H1 (cell line): ENCODE measurements at places on chromosomes 16 and 17. TPM values are rescaled to one million over a fixed set of nuclear protein-coding genes. Genes with fewer than 3 reads are reported as not detected.

GRCh38 chr17:27878776-27879562, 14.2 kb downstream of the LYRM9 start:
- no peaks in the 10 kb centered on the region for H3K4me1 ChIP-seq
- no peaks in the 10 kb centered on the region for H3K36me3 ChIP-seq
- DNase-seq: no peak
- H3K27me3 ChIP-seq: no peaks in the 10 kb centered on the region
- H3K4me3 ChIP-seq: no peak overlapping the region
- no peak overlapping the region for H3K27ac ChIP-seq

DNA sequence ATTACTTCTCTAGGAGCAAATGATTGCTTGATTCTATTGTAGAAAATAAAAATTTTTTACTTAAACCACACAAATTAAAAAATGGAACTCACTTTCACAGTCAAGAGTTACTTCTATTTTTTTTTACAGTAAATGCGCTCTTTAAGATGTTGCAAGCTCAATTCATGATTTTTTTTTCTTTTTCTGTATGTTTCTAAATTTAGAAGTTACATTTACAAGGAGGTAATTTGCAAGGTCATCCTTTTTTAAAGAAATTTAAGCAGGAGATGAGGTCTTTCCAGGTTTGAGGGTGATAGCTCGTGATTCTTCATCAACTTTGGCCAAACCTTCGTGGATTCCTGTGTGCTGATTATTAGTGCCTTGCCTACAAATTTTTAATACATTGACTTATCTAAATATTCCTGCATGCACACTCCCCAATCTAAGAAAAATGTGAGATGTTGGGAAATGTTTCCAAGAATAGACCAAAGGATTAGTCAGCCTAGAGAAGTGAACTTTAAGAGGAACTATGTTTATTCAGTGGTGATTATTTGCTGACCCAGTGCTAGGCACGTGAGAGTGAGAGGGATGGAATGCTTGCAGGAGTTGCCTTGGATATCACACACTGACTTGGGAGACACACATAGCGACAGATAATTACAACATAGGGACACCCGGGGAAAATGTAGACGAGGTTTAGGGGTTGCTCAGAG, 429.8 kb downstream of the MAF start:
- no peak overlapping the region for H3K27ac ChIP-seq
- H3K27me3 ChIP-seq: no peaks in the 10 kb centered on the region
- no peaks in the 10 kb centered on the region for H3K36me3 ChIP-seq
- no peak overlapping the region for H3K4me3 ChIP-seq
- peaks cover 7% of the 10 kb centered on the region for H3K4me1 ChIP-seq
- DNase-seq: no peak

DNA sequence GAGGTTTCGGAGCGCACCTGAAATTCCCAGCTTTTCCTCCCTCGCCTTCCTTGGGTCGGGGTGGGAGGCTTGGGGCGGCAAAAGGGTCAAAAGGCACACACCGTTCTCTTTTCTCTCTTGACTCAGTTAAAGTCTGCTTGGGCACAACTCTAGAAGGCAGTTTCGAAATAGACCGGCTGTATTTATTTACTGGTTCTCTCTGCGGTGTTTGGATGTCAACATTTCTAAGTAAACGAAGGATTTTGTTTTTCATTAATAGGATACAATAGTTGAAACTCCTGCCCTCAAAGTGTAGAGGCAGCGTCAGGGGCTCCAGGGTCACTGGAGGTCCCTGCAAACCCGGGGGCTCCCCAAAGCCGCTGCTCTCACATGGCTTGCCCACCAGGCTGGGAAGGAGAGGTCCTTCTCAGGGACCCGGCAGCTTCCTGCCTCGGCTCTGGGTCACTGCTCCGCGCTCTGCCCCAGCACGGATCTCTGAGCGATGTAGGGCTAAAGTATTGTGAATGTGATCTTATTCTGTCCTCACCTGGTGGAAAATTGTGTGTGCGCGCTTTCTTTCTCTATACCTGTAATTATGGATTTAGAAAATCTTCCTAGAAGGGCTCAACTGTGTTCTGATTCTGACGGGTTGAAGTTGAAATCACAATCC, 952 bp downstream of the BMERB1 start:
- no peak for DNase-seq
- no peak overlapping the region for H3K27ac ChIP-seq
- 0 out of 2 replicates have a peak, but pooled peaks cover 3% of the 10 kb centered on the region for H3K4me1 ChIP-seq
- H3K36me3 ChIP-seq: no peaks in the 10 kb centered on the region

DNA sequence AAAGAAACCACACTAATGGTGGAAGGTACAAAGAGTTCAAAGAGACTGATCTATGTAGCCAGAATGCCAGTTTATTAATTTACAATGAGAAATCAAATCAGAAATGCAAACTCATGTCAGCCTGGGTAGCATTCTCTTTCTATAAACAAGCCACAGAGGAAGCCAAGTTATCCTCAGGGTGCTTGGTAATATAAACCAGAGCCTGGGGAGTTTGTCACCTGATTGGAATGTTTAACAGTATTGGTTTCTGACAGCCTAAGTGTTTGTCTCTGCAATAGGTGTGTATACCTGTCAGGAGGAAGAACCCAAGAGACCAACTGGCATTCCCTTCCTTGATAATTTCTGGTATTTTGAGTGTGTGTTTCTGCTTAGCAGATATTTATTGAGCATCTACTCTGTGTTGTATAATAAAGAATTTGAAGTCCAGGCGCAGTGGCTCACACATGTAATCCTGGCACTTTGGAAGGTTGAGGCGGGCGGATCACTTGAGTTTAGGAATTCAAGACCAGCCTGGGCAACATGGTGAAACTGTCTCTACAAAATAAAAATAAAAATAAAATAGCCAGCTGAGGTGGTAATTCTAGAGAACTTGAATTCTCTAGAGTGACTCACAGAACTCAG, 3.1 kb upstream of the C17orf58 start:
- H3K27me3 ChIP-seq: peaks cover 8% of the 10 kb centered on the region
- peaks cover 5% of the 10 kb centered on the region; the same call in 1 of the 2 replicates for H3K4me1 ChIP-seq
- no peak for DNase-seq
- H3K36me3 ChIP-seq: no peaks in the 10 kb centered on the region

DNA sequence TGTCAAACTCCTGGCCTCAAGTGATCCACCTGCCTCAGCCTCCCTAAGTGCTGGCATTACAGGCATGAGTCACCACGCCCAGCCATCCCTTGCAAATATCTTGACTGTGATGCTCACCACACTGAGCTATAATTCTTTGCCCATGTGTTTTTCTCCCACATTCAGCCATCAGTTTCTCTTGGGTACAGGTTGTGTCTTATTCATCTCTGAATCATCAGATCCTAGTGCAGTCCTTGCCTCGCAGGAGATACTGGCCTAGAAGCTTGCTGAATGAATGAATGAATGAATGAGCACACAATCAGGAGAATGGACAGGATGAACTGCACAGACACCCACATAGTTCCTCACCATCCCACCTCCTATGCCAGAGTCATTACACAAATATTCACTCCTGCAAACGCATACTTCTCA, 24.4 kb upstream of the ETV4 start:
- H3K27me3 ChIP-seq: no peaks in the 10 kb centered on the region
- no peak for DNase-seq
- no peaks in the 10 kb centered on the region for H3K36me3 ChIP-seq
- no peak overlapping the region for H3K27ac ChIP-seq
- no peak overlapping the region for H3K4me3 ChIP-seq

- DNase-seq: no peak
- H3K27me3 ChIP-seq: no peaks in the 10 kb centered on the region
- no peaks in the 10 kb centered on the region for H3K4me1 ChIP-seq
- no peak overlapping the region for H3K27ac ChIP-seq
- no peak overlapping the region for H3K4me3 ChIP-seq
- H3K36me3 ChIP-seq: no peaks in the 10 kb centered on the region
Observed at GRCh38 chr16:82082543-82083244, 47.6 kb downstream of the HSD17B2 start.

DNA sequence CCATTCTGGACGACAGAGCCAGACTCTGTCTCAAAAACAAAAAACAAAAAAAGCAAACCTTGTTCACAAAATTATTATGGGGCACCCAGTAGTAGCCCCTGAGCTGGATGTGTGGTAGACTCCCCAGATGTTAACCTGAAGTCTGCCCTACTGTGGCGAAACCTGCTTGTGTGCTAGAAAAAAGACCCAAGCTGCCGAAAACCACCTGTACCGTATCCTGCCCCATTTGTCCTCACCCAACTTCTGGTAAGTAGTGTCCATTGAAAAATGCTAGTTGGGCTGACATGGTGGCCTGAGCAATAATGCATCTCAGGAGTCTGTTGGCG, 9.1 kb downstream of the RMI2 start:
- H3K4me3 ChIP-seq: no peak overlapping the region
- H3K27me3 ChIP-seq: no peaks in the 10 kb centered on the region
- no peak overlapping the region for H3K27ac ChIP-seq
- H3K36me3 ChIP-seq: no peaks in the 10 kb centered on the region

DNA sequence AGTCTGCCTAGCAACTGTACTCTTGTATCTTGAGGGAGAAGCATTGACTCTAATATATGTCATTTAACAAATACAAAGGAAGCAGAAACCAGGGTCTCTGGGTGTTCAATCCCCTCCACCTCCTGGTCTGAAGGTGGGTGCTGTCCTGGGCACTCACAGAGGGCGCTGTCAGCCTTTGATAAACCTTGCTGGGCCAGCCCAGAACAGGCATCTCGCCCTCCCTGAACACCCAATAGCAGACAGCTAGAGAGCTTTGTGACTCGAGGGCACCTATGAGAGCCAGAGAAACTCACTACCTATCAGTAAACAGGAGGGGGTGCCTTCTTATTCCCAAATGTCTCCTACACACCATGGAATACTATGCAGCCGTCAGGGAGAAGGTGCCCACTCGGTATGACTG, 6.4 kb upstream of the PIPOX start:
- H3K4me1 ChIP-seq: peaks cover 33% of the 10 kb centered on the region
- no peak overlapping the region for H3K27ac ChIP-seq
- no peak overlapping the region for H3K4me3 ChIP-seq
- no peaks in the 10 kb centered on the region for H3K27me3 ChIP-seq

DNA sequence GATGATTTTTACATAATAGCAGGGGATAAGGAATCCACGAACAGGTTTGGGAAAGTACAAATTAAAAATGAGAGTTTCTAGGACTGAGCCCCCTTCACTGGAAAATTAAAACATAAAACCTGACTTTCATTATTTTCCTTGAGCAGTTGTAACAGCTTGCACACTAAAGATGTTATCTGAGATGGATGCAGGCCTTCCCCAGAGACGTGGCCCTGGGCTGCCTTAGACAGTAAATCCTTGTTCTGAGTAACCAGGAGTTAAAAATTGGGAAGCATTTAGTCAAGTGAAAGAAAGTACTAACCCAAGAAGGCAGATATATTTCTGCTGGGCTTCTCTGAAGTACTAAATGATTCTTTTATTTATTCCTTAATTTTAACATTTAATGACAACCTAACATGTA, 432.2 kb upstream of the KIF2B start:
- no peak for DNase-seq
- no peaks in the 10 kb centered on the region for H3K27me3 ChIP-seq
- H3K4me3 ChIP-seq: no peak overlapping the region
- H3K4me1 ChIP-seq: no peaks in the 10 kb centered on the region
- H3K27ac ChIP-seq: no peak overlapping the region
- H3K36me3 ChIP-seq: no peaks in the 10 kb centered on the region

- no peak for DNase-seq
- no peak overlapping the region for H3K4me3 ChIP-seq
- H3K36me3 ChIP-seq: no peaks in the 10 kb centered on the region
Observed at GRCh38 chr17:26731005-26731921, 562.7 kb upstream of the WSB1 start.

DNA sequence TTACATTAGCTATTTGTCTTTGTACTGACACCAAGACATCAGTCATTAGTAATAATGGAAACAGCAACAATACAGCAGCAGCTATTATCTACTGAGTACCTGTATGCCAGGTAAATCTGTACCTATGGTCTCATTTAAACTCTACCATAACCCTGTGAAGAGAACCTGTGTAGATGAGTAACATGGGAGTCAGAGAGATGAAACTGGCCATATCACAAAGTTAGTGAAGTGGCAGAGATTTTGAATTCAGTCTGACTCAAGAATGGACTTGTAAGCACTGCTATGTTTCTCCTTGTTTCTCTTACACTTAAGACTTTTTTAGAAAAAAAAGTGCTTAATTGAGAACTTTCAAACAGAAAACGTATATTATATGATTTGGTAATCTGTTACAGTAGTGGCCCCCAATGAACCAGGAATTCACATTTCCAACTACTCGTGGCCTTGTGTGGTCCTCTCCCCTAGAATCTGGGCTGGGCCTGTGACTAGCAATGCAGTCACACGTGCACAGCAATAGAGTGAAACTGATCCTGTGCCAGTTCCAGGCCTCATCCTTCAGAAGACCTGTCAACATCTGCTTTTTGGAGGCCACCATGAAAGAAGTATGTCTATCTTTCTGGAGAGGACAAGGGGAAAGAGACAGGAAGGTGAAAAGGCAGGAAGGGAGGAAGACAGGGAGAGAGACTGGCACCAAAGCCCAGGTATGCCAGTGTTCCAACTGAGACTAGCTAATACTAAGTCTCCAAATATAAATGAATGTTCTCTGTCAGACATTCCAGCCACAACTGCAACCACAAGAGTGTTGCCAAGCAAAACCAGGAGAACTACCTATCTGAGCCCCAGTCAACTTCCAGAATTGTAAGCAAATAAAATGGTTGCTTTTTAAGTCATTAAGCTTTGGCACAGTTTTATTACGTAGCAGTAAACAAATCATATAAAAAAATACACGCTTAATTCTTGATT, 12.0 kb downstream of the CRLF3 start:
- H3K4me3 ChIP-seq: no peak overlapping the region
- no peak for DNase-seq
- H3K27ac ChIP-seq: no peak overlapping the region
- no peaks in the 10 kb centered on the region for H3K27me3 ChIP-seq
- no peaks in the 10 kb centered on the region for H3K4me1 ChIP-seq

GRCh38 chr16:249431-249830, 14.8 kb downstream of the FAM234A start:
- no peak overlapping the region for H3K4me3 ChIP-seq
- no peaks in the 10 kb centered on the region for H3K27me3 ChIP-seq
- H3K36me3 ChIP-seq: peaks cover 4% of the 10 kb centered on the region; the same call in 1 of the 2 replicates
- H3K4me1 ChIP-seq: no peaks in the 10 kb centered on the region
- no peak overlapping the region for H3K27ac ChIP-seq

DNA sequence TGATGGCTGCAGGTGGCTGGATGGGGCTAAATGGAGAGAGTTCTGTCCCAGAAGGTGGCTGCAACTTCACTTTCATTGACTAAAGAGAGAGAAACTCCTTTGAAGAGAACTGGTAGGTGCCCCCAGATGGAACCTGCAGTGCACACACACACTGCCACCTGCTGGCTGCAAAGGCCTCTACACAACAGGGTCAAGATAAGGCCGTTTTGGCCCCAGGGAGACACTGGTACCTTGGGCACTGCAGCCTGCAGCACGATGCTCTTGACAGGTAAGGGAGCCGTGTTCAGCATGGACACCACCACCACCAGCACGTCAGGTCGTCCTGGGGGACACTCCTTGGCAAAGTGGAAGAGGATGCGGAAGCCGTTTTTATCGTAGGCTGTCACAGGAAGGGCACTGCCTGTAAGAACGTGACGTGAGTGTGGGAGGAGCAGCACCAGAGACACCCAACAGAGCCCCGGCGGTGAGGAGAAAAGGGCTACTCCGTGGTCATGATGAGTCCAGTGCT, 22.7 kb downstream of the GGA3 start:
- DNase-seq: no peak
- H3K27ac ChIP-seq: no peak overlapping the region
- no peak overlapping the region for H3K4me3 ChIP-seq
- H3K27me3 ChIP-seq: no peaks in the 10 kb centered on the region

The CACNG5 gene
- total RNA-seq: 1.3 and 2.2 TPM in 2 replicates

The APOH gene
- total RNA-seq: not detected in 2 replicates

The SPIRE2 gene
- total RNA-seq: 12.2 and 15.4 TPM in 2 replicates

The MT1G gene
- 17.7 and 19.7 TPM in 2 replicates for total RNA-seq

The ENPP7 gene
- total RNA-seq: not detected in 2 replicates

The SCNN1G gene
- total RNA-seq: 0.99 and 1.1 TPM in 2 replicates

The TBC1D3 gene
- not detected in 2 replicates for total RNA-seq

The FOXF1 gene
- total RNA-seq: not detected in 2 replicates

The TBC1D3K gene
- total RNA-seq: not detected in 2 replicates
